ENCODE measurements at places on chromosomes 11 and 22. TPM values are rescaled to one million over a fixed set of nuclear protein-coding genes. Genes with fewer than 3 reads are reported as not detected.

Gene IGLL1
- total RNA-seq = not detected

Gene RFPL1
- not detected for total RNA-seq

Gene IL10RA
- 9.8 TPM for total RNA-seq

Gene SLC17A6
- total RNA-seq = not detected

Gene RAB3IL1
- 3.7 TPM for total RNA-seq

Gene TCN2
- total RNA-seq = 27.0 TPM

Gene OR56A1
- total RNA-seq = not detected

Gene APOL5
- not detected for total RNA-seq

Gene ACR
- total RNA-seq = 0.80 TPM

Gene RHOD
- total RNA-seq = 8.5 TPM

Gene OR8G5
- total RNA-seq = not detected

All from colonic mucosa (tissue), 4 donors.